Right forelimb (tissue), 1 donor: ENCODE measurements at places on chromosomes 2 and 18.

GRCh38 chr2:240833724-240834285 lies 13.8 kb upstream of the KIF1A start:
- DNase-seq, result no peak

GRCh38 chr2:195531754-195532153 lies 125.3 kb upstream of the SLC39A10 start:
- DNase-seq, result no peak

DNA sequence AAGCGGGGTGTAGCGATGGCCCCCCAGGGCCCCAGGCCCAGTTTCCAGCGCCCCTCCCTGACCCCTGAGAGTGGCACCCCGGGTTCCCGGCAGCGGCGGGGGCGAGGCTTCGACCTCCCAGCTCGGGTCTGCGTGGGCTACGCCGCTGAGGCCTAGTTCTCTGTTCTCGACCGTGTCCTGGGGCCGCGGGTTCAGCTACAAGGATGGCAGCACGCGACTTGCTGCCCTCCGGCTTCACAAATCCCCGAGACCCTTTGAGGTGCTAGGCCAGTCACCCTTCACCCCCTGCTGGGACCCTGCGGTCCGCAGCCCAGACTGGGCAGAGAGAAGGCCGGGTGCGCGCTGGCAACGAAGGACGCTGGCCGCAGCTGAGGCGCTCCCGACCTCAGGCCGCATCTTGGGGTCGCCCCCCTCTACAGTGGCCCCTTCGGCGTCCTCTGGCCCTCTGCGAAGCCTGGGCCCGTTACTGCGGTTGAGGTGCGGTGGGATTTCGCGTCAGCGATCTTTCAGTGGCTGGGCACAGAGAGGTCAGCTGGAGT lies 1.2 kb downstream of the OTX1 start:
- DNase-seq, result no peak

- DNase-seq, result no peak
Observed at GRCh38 chr2:148725564-148725963, 81.0 kb downstream of the EPC2 start.

GRCh38 chr2:102258386-102259074 lies 52.8 kb upstream of the IL1RL1 start:
- DNase-seq, result no peak

DNA sequence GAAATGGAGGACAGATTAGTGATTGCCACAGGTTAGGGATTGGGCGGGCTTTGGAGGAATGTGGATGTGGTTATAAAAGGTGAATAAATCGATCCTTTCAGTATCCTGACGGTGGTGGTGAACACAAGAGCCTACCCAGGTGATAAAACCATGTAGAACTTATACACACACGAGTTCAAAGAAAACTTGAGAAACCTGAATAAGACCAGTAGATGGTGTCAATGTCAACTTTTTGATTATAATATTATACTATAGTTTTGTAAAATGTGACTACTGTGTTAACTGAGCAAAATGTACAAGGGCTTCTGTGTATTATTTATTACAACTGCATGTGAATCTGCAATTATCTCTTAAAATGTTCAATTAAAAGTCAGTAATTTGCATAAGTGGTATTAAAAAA lies 136.3 kb downstream of the ERBB4 start:
- no peak for DNase-seq

DNA sequence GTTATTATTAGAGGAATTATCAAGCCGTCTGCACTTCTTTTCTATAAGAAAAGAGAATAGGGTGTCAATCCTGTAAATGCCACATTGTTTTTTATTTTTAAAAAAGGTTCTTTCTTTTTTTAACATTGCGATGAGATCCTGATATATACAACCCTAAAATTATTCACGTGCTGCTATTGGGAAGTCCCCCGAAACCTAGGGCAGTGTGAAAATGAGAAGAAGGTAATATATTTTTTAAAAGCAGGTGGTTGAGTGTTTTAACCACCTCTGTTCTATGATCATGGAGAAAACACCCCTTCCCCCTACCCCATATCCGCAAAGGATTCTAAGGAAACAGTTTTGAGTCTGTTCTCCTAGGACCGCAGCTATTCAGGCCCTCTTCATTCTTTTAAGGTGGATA lies 94.5 kb upstream of the KLHL14 start:
- DNase-seq, result no peak

DNA sequence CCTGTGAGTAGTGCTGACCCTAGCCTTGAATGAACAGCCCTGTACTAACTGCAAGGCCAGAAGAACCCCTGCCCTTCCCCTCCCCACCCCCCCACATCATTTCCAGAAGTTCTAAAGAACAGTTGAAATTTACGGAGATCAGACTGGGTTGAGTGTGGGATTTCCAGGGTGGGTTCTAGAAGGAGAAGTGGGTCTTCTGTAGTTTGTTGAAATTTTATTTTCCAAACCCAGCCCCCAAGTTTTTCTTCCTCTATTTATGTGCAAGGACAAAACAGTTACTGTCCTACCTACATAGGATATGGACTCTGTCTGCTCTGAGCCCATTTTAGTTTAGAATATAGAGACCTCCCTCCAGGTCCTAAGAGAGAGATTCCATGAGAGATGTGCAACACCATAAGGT lies 26.3 kb upstream of the CASP10 start:
- no peak for DNase-seq

- no peak for DNase-seq
Observed at GRCh38 chr2:207328944-207329386, 163.2 kb upstream of the KLF7 start.

- no peak for DNase-seq
Observed at GRCh38 chr2:36965206-36965605, 1.1 kb downstream of the STRN start.

DNA sequence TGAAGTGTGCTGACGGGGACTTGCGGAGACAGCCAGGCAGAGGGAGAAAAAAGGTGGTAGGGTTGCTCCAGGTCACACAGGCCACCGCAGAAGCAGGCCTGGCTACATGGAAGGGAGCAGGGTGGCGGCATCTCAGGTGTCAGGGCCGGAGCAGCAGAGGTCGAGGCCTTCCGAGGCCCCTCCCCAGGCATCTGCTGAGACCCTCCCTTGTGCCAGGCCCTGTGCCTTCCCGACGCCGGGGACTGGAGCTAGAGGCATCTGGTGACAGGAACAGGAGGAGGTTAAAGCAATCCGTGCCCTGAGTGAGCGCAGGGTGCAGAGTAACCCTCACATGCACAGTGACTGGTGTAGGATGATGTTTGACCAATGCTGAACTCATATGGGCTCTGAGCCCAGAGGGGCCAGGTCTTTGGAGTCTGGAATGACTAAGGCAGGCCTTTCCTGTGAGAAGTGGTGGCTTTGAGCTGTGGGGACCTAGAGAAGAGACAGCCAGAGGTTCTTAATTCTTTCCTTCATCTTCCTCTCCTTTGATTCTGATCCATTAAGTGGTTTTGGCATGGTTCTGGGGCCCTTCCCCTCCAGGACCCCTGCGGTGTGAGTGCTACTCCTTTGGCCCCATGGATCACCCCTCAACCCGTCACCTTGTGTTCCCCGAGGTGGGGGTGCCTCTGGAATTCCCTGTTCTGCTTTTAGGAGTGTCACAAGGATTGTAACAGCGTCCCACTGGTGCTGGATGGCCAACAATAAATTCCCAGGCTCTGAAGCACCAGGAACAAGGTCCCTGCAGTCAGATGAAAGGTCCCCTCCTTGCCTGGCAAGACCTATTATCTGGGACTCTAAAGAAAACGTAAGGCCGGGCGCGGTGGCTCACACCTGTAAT lies 72.1 kb downstream of the KLHL29 start:
- no peak for DNase-seq

DNA sequence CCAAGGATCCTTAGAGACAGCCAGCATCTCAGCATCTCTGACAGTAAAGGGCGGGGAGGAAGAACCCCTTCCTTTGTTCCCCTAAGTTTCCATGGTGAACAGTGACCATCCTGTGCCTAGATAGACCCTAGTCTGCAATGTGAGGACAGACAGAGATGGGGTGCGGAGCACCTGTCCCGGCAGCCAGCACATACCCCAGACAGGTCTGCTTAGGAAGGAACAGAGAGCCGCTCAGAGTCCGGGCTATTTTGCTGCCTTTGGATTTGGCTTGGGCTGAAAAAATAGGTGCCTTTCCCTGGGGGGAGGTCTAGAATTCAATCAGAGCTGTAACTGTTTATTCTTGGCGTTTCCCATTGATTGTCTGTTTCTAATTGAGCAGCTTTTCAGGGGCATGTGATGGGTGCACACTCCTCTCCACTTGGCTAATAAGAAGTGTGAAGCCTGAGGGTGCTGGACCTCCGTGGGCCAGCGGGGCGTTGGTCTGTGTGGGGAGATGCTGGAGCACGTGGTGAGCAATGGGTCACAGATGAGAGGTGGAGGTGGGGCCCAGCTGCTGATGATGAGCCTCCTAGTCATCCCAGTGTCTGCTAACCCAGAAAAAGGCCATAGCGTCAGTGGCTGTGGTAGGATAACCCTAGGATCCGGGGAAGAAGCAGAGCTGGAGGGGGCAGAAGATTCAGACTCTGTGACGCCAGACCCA lies 236.8 kb downstream of the SEPTIN10 start:
- DNase-seq, result peak; percentile 20

DNA sequence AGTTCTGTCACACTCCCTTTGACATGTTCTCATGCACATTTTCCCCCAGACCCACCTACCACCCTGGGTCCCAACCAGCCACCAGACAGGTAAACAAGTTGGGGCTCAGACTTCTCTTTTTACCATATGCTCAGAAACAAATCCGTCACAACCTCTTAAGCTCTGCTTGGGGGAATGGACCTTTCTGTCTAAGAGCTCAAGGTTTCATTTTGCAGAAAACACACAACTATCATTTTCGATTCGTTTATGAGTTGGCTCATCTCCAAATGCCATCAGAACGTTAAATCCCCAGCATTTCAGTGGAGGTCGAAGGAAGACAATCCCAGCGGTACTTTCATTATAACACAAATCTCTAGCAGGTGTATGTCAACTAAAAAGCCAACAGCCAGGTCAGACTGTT lies 30.6 kb upstream of the NCK2 start:
- DNase-seq, result no peak

DNA sequence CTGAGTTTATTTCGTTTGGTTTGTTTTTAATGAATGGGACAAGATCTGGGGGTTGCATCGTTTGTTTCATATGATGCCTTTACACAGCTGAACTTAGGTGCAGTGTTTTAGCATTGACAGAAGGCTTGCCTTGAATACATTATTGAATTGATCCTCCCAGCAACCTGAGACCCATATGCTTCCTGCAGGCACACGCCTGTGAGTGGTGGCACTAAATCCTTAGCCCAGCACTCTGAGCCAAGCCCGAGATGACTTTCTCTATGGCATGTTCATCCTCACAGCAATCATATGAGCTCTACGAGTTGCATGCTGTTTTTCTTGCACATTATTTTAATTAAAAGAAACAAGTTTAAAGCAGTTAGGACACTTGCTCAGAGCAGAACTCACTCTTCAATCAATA lies 47.8 kb upstream of the AGAP1 start:
- DNase-seq, result no peak

DNA sequence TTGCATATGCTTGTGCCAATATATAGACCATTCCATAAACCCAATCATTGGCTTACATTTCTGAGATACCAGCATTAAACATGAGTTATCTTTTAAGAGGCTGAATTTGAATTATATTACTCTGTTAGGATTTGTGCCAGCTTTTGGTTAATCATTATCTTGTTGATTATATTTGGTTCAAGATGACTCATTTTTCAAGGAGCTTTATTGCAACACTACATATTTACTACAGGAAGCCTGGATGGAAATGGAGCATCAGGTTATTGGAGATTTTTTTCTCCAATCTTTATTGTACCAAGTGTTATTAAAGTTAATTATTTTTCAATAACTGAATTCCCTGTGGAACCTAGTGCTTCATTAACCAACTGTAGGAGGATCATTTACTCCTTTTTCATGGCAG lies 26.4 kb downstream of the EML4 start:
- DNase-seq, result no peak

- DNase-seq, result no peak
Observed at GRCh38 chr2:14626873-14627272, 5.6 kb upstream of the LRATD1 start.

DNA sequence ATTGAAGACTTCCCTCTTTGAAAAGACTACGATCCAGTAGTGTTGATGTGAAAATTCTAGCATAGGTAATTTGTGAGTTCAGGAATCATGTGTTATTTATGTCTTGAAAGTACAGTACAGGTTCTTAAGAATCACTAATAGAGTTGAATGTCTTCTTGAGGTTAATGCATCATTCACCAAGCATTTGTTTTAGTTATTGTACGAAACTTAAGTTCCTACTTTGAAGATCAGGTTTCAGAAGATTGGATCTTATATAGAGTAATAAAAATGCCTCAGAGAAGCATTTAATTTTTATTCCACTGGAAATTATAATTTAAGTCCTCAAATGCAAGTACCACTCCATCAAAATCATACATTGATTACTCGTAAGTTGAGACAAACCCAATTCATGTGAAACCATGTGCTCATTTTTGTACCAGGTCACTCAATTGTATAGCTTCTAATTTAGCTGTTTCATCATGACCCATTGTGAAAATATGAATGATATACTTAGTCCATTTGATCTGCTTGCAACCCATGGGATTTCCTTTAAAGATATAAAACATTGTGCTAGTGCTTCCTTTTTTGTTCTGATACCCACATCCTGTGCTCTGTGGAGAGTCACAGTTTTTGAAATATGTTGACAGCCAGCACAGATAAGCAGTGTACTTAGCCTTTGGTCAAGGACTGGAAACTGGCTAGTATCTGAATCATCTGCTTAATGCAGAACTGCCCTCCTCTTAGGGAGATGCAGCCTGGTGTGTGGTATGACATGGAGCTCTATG lies 22.5 kb upstream of the RAB27B start:
- no peak for DNase-seq

GRCh38 chr18:27863780-27864430 lies 313.0 kb downstream of the CDH2 start:
- no peak for DNase-seq
